ENCODE measurements at places on chromosomes 16 and 17.

- DNase-seq = no peak
These were observed 39.4 kb upstream of the ACSF3 start for GRCh38 chr16:89054261-89054661.

DNA sequence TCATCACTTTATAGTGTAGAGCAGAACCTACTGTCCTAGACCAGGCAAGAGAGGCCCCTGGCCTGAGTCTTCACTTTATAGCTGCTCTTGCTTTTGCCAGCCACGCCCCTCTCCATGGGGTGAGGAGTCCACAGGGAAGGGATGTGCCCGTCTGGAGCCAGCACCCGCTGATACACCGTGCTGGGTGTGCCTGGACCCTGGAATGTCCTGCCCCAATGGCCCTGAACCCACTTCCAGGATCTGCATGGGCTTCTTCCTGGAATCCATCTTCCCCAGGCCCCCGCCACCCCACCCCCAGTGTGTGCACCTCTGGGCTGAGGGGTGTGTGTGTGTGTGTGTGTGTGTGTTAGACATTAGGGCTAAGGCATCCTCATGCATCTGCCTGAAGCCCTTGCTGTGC lies 44.9 kb downstream of the MEOX1 start:
- no peak for DNase-seq

GRCh38 chr17:40559954-40560591 lies 5.2 kb downstream of the CCR7 start:
- peak; percentile 98 for DNase-seq

GRCh38 chr17:17807440-17807839 lies 29.3 kb downstream of the SREBF1 start:
- no peak for DNase-seq

- no peak for DNase-seq
These were observed 187.2 kb downstream of the CDK5R1 start for GRCh38 chr17:32673964-32674363.

DNA sequence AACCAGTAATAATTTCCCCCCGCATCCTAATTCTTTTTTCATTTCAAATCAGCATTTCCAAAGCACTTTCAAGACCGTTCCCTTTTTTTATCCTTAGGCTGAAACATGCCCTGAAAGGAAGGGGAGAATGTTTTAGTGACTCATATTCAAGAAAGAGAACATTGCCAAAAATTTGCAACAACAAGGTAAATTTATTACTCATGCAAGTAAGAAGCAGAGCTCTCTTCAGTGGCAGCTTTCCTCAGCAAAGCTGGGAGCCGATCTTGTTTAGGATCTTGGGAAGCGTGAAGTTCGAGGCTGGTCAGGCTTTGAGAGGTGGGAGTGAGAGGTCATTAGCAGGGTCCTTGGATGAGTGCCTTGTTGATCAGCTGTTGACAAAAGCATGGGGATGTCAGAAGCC lies 129.5 kb downstream of the PRKCA start:
- DNase-seq = no peak

- DNase-seq = no peak
These were observed 408 bp downstream of the ADGRG1 start for GRCh38 chr16:57628783-57629293.

DNA sequence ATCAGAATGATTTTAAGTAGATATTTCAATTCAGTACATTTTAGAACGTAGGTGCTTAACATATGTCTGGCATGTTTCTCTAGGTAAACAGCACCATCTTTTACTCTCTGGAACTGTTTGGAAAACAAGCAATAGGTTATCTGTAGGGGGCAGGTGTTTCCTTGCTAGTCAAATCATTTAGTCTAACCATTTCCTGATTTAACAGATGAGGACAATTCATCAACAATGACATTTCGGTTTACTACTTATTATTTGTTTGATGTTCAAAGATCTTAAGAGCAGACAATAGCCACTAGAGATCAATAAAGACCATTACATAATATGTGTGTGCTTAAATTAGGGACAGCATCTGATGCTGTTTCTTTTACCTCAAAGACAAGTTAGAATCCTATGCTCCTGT lies 173.1 kb downstream of the CEP112 start:
- DNase-seq = no peak

DNA sequence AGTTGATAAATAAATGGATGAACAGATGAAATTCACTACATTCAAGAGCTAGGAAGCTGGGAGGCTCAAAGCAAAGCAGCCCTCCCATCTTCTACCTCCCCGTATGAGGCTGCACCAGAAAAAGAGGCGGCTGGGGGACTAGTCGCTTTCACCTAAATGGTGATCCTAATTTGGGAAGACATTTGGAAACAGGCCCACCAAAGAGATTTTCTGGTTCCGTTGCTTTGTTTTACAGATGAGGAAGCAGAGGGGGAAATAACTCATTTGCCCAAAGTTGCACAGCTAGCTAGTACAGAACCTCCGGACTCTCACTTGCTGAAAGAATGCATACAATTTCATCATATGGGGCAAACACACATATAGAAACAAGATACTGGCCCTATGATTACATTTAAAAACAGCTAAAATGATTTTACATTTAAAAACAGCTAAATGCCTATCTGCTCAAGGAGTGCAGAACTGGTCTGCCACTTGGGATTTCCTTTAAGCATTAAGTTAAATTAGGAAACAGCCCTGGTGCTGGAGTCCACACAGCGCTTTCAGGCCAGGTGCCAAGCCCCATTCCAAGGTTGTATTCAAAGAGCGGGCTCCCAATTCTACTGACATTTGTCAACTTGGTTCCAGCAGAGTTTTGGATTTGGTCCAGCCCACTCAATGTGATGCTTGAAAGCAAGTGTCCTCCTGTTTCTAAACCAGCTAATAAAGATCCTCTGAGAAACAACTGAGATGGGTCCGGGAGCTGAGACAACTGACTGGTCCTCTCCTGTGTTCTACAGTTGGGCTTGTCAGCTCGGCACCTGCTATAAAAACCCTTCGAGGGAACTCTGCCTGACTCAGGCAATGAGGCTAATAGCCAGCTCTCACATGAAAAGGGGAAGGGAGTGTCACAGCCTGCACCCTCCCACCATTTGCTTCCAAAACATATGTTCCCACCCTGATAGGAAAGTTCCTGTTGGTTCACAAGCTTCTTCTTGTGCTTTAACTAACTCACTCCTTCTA lies 11.7 kb downstream of the ERN1 start:
- DNase-seq = peak; percentile 24

GRCh38 chr17:83089328-83090132 lies 10.1 kb downstream of the METRNL start:
- DNase-seq = no peak

All from tibial nerve (tissue), 4 donors.